ENCODE measurements at places on chromosomes 7 and 10.

GRCh38 chr7:1232623-1233332, at the start of gene UNCX:
TSS of gene UNCX (plus strand) at chr7:1232872. CDS start at chr7:1233018, 146 bp downstream.
- DNase-seq, result no peak

GRCh38 chr7:110539216-110539615, 551.7 kb upstream of the LRRN3 start:
- DNase-seq, result no peak

DNA sequence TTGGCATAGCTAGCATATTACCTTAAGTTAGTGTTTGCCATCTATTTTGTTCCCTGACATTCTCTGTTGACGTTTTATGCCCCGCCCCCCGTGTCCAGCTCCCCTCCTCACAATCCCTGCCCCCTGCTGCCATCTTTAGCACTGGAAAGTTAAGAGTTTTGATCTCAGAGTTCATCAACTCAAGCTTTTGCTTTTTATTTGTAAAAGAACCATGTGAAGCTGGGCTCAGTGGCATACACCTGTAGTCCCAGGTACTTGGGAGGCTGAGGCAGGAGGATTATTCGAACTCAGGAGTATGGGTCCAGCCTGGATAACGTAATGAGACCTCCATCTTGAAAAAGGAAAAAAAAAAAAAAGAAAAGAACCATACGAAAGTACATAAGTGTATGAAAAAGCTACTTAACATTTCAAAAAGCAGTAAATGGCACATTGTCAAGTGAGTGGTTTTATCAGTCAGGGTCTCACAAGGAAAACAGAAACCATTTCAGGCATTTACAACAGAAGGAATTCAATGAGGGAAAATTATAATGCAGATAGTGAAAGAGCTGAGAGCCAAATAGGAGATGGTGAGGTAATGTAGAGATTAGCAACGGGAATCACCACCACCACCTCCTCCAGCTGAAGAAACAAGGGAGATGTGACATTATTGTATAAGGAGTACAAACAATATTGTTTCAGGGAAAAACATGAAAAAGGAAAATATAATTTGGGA, 64.9 kb downstream of the MCU start:
- no peak for DNase-seq

DNA sequence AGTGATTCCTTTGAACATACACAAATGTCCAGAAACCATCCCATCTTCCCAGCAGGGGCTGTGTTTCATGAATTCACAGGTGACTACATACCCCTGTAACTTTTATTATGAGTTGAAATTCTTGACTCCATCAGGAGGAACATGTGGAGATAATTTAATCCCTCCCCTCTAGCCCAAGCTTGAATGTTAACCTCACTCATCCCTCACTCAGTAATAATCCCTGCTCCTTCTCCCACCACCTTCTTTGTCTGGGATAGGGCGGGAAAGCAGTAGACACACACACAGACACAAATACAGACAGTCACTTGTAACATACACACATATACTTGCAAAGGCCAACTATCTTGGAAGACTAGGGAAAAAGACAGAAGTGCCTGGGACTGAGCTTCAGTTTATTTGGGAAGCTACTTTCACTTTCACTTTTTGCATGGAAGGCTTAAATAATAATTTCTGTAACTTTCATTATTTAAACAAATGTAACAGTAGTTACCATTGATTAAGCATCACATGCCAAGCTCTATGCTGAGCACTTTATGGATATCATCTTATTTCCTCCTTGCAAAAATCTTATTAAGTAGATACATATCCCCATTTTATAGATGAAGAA, 7.3 kb downstream of the AASS start:
- DNase-seq, result no peak

DNA sequence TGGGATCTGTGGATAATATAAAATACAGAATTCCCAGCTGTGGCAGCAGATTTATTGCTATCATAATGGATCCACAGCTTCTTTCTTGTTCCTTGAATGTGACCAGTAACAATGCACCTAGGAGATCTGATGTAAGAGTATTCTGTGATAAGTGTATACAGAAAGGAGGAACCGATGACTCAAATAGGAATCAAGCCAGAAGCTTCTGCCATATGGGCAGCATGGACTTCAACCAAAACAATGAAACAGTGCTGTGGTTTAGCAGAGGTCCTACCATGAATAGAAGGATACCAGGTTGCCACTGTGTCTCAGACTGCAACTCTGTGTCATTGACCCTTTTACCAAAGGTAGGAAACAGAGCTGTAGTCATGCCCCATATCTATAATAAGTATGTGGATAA, 81.8 kb downstream of the PTPRZ1 start:
- DNase-seq, result no peak

DNA sequence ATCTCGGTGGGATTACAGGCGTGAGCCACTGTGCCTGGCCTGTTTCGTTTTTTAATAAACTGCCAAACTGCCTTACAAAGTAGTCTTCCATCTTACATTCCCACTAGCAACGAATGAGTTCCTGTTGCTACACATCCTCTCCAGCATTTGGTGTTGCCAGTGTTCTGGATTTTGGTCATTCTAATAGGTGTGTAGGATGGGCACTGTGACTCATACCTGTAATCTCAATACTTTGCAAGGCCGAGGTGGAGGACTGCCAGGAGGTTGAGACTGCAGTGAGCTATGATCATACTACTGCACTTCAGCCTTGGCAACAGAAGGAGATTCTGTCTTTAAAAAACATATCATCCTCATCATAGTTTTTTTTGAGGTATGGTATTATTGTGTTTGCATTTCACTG, 21.4 kb upstream of the RSBN1L start:
- DNase-seq, result no peak

DNA sequence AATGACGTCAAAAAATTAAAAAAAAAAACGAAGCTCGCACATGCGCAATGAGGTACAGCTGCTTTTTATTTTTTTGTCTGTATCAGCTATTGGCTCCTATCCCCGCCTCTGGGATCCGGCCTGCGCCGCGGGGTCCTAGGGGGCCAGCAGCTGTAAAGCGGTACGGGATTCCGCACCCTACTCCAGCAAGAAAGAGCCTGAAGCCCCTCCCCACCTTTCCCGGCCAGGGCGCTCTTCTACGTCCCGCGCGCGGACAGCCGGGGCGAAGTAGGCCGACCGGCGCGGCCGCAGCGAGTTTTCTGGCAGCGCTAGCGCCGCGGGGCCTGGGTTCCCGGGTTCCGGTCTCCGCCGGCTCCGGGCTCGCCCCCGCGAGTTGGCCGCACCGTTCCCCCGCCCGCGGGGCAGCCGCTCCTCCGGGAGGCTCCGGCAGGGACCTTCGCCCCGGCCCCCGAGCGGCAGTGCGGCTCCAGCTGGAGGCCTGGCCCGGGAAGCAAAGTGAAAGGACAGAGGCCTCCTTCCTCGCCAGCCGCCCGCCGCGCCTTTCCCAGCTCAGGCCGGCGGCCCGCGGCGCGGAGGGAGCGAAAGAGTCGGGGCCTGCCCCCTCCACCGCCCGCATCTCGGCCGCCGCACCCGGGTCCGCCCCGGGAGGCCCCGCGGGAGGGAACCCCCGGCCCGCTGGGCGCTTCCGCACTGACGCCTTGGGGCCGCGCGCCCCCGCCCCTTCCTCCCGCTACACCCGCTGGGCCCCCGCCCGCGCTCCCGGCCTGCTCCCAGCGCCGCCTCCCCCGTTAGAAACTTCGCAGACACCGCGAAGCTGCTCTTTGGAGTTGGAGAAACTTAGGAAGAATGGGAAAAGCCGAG, 4.7 kb upstream of the SPAG6 start:
- DNase-seq, result peak; percentile 72

DNA sequence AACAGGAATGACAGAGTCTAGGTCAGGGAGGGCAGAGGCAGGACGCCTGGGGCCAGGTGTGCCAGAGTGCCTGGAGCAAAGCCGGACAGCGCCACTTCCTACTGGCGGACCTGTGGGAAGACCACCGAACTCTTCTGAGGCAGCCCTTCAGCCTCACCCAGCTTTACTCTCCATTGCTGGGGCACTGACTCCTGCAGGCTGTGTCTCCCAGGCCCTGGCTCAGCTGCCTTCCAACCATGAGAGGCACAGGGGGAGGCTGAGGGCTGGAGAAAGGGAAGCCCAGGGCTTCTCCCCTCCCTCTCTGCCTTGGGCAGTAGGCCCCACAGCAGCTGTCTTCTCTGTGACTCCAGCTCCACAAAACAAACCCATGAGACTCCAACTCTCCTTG, 139.6 kb upstream of the UNC5B start:
- no peak for DNase-seq

DNA sequence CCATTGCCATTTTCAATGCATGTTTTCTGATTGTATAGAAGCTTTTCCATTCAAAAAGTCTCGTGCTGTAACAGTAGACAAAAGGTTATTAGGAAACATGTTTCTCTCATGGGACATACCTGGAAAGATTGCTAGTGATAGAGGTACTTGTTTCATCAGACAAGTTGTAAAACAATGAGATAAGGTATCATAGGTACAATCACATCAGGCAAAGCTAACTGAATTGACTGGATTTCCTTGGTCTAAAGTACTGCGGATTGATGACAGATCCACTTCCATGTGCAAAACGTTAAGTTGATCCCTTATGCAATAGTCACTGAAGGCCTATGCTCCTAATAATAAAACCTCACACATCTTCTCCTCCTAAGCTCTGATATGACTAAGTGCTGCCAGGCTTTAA, 6.5 kb upstream of the RNF32 start:
- DNase-seq, result no peak

DNA sequence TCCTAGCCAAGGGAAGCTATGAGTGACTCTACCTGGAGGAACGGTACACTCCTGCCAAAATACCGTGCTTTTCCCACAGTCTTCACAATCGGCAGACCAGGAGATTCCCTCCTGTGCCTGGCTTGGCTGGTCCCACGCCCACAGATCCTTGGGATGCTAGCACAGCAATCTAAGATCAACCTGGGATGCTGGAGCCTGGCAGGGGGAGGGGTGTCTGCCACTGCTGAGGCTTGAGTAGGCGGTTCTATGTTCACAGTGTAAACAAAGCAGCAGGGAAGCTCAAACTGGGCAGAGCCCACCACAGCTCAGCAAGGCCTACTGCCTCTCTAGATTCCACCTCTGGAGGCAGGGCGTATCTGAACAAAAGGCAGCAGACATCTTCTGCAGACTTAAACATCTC, 295.3 kb downstream of the ELMO1 start:
- DNase-seq, result no peak

DNA sequence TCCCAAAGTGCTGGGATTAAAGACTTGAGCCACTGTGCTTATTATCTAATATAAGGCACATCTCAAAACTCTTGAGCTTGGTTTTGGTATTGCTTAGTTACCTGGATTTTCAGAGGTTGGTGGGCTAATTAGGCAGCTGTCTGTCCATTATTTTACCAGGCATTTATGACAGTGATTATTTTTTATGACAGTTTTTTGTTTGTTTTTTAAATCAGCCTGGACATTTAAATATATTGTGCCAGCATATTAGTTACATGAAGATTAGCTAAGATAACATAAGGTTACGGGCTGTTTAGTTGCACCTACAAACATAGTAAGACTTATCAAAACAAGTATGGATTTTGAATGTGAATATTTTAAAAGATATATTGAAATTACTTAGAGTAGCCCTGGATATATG, 2.6 kb upstream of the ZRANB1 start:
- DNase-seq, result no peak

- no peak for DNase-seq
Observed at GRCh38 chr10:103736044-103736443, 119.3 kb downstream of the SH3PXD2A start.

- no peak for DNase-seq
Observed at GRCh38 chr10:76509446-76509845, 1078.0 kb downstream of the LRMDA start.

GRCh38 chr7:157757776-157758467, 421.1 kb downstream of the DNAJB6 start:
- DNase-seq, result no peak

GRCh38 chr10:29533696-29534285, 101.0 kb downstream of the SVIL start:
- no peak for DNase-seq

DNA sequence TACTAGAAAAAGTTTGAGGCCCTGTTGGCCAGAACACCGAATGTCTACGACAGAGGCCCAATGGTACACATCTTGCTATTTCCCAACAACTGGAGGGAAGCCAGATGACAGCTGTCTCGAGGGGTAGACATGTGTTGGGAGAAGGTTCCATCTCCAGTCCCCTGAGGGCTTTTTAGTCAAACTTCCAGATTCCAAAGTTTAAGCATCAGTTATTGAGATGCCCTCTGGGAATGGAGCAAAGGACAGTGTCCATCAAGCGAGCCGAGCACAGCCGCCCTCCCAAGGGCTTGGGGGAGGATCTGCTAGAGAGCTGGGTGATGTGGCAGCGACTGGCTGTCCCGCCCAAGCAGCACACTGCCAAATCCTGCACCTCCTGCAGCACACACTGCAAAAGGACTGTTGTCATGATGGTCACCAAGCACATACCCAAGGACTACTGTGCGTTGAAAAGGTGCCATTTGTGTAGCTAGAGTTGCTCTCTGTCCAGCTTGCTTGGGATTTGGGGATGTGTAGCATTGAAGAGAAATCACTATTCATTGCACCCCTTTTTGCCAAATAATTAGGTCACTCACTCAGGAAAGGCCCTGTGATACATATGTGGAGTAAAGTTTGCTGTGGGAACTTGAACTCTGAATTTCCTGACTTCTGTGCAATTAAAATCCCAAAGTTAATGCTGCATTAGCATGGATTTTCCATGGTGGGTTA, 164.6 kb downstream of the TRIL start:
- DNase-seq, result no peak

DNA sequence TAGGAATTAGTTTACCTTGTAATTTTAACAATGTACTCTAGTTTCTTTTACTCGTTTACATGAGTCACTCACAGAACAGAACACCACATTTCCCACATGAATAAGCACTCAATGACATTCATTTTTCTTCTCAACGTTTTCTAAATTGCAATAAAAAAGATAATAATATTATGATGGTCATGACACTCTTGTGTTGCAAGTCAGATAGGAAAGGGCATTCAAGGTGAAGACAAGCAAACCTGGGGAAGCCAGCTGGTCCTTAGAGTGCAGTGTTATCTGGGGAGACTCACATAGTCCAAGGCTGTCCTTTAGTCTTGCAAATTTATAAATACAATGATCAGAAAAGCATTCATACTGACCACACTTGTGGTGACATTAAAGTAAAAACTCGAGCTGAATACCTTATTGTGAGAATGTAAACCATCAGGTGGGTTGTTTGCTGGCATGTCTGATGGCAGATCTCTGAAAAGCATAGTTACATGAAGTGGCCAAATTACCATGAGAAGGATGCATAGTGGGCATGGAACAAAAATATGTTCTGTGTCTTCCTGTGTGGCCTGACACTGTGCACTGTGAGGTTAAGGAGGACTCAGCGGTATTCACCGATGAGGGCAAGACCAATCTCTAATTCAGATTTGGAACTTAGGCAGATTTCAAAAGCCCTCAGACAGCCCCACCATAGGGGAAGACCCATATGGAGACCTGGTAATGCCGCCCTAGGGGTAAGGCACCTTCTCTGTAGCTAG, 158.9 kb upstream of the ASAH2 start:
- no peak for DNase-seq
